ENCODE measurements at places on chromosomes 1 and 21.
A peak's percentile ranks its signal among the peaks of the same experiment; 100 is the strongest.

DNA sequence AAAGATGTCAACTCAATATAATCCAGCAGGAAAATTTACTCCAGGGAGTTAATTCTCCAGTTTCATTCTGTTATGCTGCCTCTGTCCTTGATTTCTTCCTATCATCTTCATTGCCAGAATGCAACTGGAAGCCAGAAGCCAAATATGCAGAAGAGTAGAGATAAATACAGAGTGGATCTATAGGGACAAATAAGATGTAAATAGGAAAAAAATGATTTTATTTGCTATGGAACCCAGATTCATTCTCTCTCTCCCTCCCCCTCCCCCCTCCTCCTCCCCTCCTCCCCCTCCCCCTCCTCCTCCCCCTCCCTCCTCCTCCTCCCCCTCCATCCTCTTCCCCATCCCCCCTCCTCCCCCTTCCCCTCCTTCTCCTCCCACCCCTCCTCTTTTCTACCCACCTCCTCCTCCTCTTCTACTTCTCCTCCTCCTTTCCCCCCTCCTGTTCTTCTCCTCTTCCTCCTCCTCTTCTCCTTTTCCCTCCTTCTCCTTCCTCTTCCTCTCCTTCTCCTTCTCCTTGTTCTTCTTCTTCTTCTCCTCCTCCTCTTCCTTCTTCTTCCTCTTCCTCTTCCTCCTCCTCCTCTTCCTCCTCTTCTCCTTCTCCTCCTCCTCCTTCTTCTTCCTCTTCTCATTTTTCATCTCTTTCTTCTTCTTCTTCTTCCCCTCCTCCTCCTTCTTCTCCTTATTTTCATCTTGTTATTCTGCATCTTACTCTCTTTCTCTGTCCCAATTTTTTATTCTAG is 306.4 kb downstream of the NUF2 start:
- DNase-seq, result no peak

- no peak for DNase-seq
These were observed 10.4 kb upstream of the KLF18 start for GRCh38 chr1:44151808-44152207.

- DNase-seq, result no peak
These were observed 96.2 kb downstream of the LAMC2 start for GRCh38 chr1:183282101-183282855.

DNA sequence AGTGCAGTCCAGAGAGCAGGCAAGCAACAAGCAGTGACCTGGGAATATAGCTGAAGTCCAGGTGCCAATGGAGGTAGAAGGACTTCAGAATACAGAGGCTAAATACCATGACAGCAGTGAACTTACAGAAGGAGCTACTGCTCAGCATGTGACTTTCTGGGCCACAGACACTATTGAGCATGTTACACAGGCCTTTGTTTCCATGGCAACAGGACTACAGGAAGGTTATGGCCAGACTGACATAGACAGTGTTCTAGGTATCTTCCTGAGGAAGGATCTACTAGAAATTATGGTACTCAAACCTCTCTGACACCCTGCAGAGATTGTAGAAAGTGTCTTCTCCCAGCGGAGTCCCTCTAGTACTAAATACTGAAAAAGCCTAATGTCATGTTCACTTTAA is 11.0 kb downstream of the OR2M5 start:
- DNase-seq, result no peak

DNA sequence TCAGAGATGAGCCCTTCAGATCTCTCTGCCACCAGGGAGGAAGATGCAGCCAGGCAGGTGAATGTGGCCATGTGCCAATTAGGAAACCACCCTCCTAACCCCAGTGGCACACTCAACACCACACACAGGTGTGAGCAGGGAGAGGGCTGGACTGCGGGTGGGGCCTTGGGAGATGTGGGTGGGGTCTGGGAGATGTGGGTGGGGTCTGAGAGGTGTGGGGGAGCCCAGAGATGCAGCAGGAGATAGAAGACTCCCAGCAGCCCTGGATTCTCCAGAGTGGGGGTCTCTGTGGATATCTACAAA is 43.2 kb upstream of the COL6A1 start:
- DNase-seq, result no peak

- no peak for DNase-seq
These were observed 39.4 kb upstream of the GADD45A start for GRCh38 chr1:67645495-67646144.

DNA sequence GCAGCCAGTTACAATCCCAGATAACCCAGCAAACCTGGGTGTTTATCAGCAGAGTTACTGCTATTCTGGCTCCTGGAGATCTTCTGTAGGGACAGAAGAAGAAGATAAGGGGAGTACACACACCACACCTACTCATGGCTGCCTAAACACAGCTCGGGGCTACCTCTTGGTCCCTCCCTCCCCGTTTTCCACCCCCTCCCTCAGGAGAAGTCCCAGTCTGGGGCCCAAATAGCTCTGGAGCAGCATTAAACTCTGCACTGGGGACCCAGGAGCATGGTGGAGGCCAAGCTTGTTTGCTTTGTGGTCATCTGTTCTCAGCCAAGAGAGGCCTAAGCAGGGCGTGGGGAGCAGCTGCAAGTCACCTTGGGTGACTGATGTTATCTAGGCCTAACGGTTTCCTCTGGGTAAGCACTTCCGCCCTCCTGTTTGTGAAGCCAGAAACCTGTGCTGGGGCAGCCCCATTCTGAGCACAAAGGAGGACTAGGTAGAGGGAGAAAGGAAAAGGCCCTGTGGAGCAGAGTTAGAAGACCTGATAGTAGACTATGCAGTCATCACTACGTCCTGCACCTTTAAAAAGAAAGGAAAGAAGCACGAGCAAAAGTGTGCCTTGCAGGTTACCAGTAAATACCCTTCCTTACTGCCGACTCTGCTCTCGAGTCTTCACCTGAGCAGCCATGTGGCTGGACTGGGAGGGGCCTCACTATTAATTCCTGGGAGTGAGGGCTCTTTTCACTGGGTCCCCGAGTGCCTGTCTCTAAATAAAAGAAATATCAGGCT is 2.0 kb upstream of the RCSD1 start:
- DNase-seq, result no peak

DNA sequence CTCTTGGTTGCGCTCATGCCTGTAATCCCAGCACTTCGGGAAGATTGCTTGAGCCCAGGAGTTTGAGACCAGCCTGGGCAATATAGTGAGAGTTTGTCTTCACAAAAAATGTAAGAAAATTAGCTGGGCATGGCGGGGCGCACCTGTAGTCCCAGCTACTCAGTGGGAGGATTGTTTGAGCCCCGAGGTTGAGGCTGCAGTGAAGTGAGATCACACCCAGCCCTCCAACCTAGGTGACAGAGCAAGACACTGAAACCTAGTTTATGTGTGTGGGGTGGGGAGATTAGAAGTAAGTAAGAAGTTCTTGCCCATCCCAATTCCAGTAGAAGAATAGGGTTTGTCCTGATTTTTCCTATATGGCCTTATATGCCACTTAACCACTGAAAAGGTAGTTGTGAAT is 2.0 kb downstream of the RPL5 start:
- DNase-seq, result no peak

DNA sequence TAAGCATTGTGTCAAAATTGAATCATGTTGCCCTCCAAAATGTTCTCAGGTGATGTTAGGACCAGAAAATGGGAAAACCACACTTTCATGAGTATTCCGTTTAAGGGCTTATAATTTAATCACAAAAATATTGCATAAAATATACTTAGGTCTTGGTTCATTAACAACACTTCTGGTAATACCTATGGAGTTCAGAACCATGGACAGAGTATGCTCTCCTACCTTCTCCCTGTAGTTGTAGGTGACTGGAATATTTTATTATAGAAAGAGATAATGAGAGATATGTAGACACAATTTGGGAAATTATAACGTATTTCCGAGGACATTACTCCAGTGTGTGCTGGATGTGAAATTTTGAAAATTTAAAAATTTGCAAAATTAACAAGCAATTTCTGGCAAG is 232.5 kb downstream of the NCAM2 start:
- no peak for DNase-seq

- no peak for DNase-seq
These were observed 20.7 kb upstream of the FOXE3 start for GRCh38 chr1:47395433-47395832.

DNA sequence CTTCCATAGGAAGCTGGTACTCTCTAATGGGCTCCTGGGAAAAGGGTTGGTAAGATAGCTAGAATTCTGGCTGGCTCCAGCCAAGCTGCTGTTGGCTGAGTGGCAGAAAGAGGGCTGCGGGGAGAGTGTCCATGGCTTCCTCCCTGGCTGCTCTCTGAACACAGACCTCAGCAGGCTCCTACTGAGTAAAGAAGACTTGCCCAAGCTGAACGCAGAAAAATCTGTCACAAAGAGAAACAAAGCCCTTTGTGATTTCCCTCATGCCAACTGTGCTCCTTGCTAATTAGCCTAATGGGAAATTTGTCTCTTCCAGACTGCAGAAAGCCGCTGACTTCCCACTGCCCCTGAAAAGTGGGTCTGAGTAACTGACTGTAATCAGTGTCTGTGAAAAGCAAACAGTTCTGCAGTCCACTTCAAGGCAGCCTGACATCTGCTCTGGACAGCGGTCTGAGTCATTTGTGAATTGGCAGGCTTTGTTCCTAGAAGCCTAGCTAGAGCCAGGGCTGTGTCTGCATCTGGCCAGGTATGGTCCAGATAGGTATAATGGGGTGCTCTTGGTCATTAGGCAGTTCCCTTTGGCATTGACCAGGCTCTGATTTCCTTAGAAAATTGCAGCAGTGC is 282.8 kb downstream of the ZNF648 start:
- no peak for DNase-seq

GRCh38 chr1:166858726-166859419 is 17.2 kb downstream of the TADA1 start:
- no peak for DNase-seq

- DNase-seq, result peak; percentile 62
These were observed 2.8 kb downstream of the RGS16 start for GRCh38 chr1:182601416-182601786.

- no peak for DNase-seq
These were observed 2.0 kb upstream of the LMNA start for GRCh38 chr1:156112276-156113137.

- DNase-seq, result peak; percentile 64
These were observed 4.1 kb upstream of the AGTRAP start for GRCh38 chr1:11731691-11732283.

GRCh38 chr1:240171907-240172306 is 80.2 kb downstream of the FMN2 start:
- DNase-seq, result no peak

- no peak for DNase-seq
These were observed at the start of gene TTC39A for GRCh38 chr1:51330331-51331201. Gene TTC39A, minus strand, starts transcription at chr1:51330562. Its CDS starts 85 bp downstream, at chr1:51330477.

- no peak for DNase-seq
These were observed 213.0 kb downstream of the CAMTA1 start for GRCh38 chr1:6998267-6998666.

- DNase-seq, result no peak
These were observed 24.8 kb upstream of the NTPCR start for GRCh38 chr1:232925421-232926220.

- peak; percentile 55 for DNase-seq
These were observed 100.9 kb downstream of the TSEN15 start for GRCh38 chr1:184152434-184152898.
